ENCODE measurements at places on chromosomes 7 and 10.

DNA sequence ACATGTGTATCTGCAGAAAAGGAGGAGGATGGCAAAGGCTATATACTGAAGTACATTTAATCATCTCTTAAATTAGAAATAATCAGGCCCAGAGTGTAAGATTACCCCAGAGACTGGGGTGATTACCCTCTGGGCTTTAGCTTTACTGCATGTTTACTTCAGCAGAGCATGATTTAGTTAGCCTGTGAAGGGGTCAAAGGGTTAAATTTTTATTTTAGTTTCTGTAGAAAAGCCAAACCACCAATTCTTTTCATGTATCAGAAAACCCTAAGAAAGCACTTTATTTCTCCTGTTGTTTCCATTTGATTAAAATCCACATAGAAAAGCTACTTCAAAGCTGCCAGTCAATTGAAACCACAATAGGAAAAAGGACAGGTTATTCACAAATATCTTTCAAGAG lies 101.5 kb upstream of the LSM8 start:
- DNase-seq: no peak

DNA sequence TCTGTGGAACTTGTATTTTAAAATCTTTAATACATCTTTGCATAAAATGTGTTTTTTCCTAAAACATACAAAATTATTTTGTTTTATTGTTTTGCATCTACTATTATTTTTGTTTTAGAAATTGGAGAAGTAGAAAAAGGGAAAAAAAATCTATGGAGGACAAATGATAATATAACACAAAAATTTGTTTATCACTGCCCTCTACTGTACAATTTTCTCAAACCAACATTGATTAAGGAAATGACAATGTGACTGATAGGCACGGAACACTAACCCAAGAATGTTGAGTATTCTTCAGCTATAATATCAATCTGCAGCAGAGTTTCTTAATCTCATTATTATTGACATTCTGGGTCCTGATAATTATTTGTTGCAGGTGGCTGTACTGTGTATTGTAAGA lies 9.5 kb upstream of the ING3 start:
- no peak for DNase-seq

DNA sequence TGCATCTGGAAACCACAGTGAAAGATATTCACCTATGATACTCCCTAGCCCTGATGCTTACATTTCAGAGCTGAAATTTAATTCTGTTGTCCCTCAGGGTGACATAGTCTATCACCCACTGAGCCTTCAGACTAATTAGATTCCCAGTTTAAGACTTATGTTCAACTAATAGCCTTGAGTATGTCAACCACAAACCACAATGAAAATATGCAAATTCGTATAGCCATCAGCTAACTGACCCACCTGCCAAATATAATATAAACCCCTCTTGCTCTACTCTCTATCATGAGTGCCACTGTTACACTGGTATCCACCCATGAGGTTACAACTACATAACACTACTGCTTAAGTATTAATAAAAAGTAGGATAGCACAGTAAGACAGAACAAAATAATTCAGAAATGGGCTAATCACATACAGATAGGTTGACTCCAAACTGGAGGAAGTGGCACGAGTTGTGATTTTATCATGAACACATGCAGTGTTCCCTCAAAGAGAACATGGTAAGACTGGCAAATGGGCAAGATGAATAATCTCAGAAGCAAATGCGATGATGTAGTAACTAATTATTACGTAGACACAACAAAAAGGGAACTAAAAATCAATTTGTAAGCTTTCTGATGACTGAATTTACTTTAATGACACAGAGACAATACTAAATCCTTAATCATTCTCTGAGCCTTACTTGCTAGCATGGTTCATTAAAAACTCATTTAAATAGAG lies 290.6 kb downstream of the PARD3 start:
- DNase-seq: no peak

- no peak for DNase-seq
These were observed 12.0 kb downstream of the FXYD4 start for GRCh38 chr10:43383204-43383971.

- no peak for DNase-seq
These were observed 363.3 kb downstream of the TYW1 start for GRCh38 chr7:67359900-67360299.

GRCh38 chr10:116170815-116171250 lies 102.2 kb downstream of the GFRA1 start:
- no peak for DNase-seq

DNA sequence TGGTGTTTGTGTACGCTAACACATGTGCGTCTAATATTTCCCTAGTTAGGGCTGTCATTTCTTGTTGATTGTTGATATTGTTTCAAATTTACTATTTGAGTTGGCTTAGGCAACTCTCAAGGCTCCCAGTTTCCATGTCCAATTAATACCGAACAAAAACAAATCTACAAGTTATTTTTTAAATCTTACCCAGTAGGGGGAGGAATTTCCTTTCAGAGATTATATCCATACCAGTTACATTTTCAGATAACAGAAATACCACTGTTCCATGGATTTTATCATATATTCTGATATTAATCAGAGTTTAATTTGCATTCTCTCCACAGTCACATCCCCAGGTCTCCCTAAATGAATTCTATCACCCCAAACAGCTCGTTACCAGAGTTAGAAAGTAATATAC lies 7.2 kb upstream of the AKR1B10 start:
- DNase-seq: no peak

DNA sequence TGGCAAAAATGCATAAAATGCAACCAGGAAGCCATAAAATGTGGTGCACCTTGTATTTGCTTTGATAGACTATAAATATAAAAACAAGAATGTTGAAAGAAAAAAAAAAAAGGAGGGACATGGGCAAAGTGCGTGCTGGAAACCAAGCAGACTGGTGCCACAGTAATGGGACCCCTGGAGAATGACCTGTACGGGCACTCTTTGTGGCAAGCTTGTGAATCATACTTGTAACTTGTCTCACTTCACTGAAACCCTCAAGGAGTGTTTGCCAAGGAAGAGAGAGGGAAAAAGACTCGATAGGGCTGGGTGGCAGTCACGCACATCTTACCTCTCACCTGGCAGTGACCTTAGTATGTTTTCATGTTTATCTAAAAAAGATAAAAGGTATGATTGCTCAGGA lies 1183.6 kb downstream of the GATA3 start:
- DNase-seq: no peak

DNA sequence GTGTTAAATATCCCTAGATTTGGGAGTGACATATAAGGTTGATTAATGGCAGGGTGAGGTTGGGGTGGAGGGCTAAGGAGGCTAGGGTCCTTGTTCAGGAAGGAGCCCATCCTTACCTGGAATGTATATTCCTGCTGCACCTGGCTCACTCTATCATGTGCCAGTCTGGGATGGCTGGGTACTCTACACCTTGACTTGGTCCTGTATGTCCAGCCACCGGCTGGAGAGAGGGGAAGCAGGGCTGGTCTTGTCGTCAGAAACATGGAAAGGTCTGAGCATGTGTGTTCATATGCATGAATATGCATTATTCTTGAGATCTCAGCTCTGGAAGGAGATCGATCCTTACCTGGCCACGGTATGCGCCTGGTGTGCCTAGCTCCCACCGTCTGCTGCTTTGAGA lies 33.2 kb downstream of the TMEM270 start:
- DNase-seq: no peak

- DNase-seq: no peak
These were observed 39.9 kb downstream of the CCDC3 start for GRCh38 chr10:12961416-12962205.

All from NCI-H2107 (cell line).